GM06990 (cell line): ENCODE measurements at places on chromosomes 2 and 18.
A peak's percentile ranks its signal among the peaks of the same experiment; 100 is the strongest.

GRCh38 chr18:78123926-78124797, 855.5 kb upstream of the SALL3 start:
- no peak for DNase-seq

- DNase-seq: no peak
These were observed 16.9 kb upstream of the MYO1B start for GRCh38 chr2:191228333-191228732.

DNA sequence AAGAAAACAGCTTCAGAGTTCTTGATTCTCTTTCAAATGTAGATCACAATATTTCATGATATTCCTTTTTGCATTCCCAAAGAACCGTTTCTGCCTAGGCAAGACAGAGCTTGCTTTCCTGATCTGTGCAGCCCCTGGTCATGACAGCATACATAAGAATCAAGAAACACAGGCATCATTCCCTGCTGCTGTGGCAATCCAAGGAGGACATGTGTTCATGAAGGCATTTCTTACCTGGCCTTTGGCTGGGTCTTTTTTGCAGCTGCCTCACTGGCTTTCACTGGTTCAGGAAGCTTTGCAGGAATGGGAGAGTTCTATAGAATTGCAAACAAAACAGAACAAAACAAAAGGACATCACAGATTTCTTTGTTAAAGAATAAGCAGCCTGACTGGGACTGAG, 87.6 kb upstream of the NFU1 start:
- DNase-seq: no peak

DNA sequence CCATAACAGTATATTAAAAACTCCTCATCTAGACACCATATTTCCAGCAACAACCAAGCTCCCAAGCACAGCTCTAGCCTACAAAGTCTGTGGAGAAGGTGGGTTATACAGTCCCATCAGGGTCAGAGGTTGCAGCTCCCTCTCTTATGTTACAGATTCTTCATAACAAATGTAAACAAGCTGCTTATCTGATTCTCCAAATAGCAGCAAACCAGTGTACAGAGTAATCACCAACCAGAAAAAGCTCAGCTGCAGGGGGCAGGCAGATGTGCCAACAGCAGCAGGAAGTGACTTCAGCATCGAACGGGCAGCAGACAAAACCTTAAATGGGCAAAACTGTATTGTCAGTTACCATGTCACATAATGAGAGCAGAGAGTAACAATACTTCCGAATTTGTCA, 52.9 kb upstream of the NABP1 start:
- DNase-seq: peak; percentile 39

DNA sequence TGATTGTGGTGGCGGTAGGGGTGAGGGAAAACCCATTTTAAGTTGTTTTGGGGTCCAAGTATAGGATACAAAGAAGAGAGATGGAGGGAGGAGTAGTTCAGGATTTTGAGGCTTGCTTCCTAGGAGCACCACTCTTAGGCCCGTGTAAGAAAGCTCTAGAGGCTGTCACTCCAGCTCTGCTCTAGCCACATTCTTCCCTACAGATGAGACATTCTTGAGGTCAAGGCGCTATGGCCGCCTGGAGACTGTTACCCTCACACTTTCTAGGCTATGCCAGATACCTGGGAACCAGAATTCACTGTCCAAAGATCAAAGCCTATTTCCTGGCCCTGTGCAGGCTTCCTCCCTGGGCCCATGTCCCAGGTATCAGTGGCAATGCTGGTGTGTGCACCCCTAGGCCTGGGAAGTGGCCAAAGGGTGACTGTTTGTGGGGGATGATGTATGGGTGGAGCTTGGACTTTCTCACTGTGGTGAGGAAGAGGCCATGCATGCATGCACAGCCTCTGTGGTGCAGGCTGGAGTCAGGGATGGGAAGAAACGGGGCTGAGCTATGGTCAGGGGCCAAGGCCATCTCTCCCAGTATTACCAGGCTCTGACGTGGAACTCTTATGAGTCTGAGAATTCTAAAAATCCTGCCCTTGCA, 7.0 kb upstream of the TTL start:
- DNase-seq: no peak

- DNase-seq: no peak
These were observed 24.7 kb downstream of the ST8SIA5 start for GRCh38 chr18:46732201-46732600.

- no peak for DNase-seq
These were observed 2113.3 kb upstream of the PIK3C3 start for GRCh38 chr18:39841482-39842365.

DNA sequence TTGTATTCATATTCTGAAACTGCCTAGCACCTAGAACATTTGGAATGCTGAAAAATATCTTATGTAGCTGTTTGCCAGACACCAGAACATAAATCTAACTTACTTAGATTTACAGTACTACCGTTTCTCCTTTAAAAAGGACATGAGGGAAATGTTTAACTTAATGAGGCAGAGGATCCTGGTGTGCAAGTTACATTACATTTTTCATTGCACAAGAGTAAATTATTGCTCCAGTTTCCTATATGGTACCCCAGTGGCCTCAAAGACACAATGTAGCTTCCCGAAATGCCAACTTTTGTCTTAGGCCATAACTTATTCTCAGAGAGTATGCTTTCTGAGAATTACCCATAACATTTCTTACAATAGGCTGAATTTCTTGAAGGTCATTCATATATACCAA, 105.5 kb upstream of the DTNA start:
- no peak for DNase-seq

DNA sequence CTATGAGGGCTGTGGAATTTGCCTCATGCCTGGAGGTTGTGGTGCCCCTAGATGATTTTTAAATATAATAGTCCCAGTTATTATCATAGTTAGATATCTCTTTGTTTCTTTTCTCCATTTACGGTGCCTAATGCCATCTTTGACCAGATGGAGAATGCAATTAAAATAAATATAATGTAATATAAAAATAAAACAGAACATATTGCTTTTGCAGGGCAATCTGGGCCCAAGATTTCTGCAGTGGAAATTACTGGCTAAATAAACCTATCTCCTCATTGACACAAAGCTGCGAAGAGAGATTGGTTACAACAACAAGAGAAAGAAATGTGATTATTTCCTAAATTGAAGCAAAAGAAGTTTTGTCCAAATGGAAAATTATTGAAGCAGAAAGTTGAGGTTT, 51.8 kb downstream of the CPO start:
- DNase-seq: no peak

GRCh38 chr2:202577250-202578183, 57.3 kb upstream of the FAM117B start:
- no peak for DNase-seq

DNA sequence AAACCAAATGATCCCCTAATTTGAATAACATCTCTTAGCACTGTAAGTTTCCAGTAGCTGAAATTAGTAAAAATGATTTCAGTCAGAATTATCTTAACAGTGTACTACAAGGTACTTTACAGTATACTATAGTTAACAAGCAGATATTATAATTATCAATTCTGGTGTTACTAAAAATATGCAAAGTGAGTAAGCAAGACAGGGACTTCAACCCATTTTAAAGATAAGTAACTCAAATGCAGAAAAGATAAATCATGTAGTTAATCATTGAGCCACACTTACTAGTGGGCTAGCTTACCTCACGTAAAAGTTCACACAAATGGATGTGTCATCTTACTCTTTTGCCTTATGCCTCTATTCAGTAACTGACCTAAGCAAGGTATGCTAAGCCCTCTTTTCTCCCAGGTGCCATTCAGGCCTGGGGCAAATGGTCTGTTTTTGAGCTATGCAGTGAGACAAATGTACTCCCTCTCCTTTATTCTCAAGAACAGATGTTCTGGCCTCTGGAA, 101.0 kb downstream of the NBAS start:
- DNase-seq: no peak
